Endothelial cell (in vitro differentiated cells): ENCODE measurements at places on chromosomes 6 and 20.

DNA sequence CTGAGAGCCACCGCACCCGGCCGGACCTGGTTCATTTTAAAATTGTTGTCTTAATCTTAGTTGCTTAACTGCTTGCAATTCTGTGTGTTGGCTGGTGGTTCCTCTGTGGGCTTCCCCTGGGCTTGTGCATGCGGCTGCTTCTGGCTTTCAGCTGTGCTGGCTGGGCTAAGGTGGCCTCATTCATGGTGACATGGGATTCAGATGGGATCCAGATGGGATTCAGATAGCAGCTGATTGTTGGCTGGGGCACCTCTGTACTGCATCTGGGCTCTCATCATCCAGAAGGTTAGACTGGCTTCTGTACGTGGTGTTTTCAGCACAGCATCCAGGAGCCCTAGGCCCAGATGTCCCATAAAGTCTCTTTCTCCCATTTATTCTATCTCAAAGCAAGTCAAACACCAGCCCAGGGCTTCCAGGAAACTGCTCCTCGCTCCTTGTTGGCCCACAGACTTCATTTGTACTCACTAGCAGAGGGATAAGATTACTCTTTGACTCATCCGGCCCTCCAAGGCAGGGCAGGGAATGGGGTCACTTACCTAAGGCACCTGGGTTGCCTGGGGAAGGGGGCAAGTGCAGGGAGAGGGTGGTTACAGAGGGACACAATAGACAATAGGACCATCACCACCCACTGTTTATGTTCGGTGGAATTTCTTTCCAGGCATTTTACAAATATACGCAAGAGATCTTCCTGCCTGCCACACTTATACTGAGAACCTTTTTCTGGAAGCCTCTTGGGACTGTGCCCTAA is 10.2 kb upstream of the PEDS1 start:
- no peak for DNase-seq

- DNase-seq, result no peak
Observed at GRCh38 chr20:4549711-4550259, 171.9 kb upstream of the PRND start.

DNA sequence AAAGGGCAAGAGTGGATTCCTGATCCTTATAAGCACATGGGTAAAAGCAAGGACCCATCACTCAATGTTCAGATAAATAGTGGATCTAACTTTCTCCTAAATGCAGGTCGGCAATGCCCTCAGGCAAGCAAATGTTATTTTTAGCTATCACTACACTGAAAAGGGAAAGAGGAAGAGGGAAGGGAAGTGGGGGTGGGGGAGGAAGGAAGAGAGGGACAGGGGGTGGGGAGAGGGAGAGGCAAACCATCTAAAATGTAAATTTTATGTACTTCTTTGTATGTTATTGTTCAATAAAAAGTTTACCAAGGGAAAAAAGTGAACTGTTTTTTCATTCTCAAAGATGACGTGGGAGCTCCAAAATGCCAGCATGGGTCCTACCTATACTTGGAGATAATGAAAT is 44.2 kb downstream of the CHD6 start:
- no peak for DNase-seq

DNA sequence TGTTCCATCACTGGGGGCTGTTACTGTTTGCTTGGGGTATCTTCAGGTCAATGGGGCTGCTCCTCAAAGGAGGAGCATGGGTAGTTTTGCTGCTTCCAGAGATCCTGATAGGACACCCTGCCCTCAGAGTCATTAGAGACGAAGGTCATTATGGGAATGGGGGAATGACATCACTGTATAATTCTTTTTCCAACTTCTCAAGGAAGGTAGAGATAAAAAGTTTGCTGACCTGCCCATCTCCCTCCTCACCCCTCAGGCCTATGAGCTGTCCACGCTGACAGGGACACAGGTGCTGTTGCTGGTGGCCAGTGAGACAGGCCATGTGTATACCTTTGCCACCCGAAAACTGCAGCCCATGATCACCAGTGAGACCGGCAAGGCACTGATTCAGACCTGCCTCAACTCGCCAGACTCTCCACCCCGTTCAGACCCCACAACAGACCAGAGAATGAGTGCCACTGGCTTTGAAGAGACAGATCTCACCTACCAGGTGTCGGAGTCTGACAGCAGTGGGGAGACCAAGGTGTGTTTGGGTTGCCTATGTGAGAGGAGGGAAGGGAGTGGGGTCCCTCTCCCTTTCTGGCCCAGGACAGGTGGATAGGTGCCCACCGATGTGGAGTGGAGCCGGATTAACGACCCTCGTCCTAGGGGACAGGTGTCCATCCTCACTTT is 2.7 kb downstream of the SRF start:
- DNase-seq, result no peak

- DNase-seq, result no peak
Observed at GRCh38 chr6:36999751-37000125, 5.7 kb upstream of the FGD2 start.

DNA sequence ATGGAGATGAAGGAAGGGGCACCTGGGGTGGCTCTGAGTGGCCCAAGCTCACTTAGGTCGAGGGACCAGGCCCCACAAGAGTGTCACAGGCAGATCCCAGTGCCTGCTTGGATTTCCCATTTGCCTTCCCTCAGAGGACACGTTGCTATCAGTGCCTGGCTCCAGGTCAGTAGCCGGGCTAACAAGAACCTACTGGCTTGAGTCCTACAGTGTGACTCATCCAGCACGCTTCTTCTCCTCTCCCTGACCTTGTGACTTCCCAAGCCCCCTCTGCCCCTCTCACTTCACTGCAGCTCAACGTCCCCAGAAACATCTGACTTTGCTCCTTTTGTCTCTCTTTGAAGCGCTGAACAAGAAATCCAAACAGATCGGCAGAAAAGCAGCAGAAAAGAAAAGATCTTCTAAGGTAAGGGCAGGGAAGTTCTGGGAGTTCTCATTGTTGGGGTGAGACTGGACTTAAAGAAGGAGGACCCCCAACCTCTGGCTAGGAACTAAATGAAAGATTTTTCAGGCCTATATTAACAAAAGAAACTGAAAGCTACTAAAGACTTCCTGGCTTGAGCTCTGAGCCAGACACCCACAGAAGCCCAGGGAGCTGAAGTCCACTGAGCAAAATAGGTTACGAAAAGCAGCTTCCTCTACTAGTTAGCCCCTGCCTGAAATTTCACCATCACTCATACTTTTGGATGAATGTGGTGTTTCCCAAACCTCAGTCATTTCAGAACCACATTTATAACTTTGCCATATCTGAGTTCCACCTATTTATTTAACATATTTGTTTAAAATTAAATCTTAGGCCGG is 21.5 kb downstream of the ASIP start:
- no peak for DNase-seq

DNA sequence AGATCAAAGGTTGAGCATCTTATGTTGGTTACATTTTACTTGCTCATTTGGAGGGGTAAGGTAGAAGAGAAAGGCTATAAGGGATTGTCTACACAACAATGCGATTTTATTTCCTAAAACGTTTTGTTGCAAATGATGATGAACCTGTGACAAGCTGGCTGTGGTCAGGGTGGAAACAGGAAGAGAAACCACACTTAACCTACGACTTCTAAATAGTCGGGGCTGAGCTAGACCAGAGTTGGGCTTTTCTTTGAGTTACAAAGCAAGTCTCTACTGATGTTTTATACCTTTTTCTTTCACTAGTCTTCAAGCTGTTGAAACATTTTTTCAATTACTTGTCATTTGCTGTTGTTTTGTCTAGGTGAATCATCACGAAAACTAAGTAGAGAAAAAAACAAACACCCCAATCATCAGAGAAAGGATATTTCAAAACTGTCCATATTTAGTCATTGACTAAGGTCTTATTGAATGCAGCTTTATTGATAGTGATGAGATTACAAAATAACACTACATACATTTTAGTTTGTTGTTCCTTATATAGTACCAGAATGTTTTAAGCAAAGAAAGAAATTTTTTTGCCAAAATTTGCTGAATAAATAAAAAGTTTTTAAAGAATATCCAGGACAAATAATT is 18.0 kb downstream of the KLHL31 start:
- DNase-seq, result no peak

DNA sequence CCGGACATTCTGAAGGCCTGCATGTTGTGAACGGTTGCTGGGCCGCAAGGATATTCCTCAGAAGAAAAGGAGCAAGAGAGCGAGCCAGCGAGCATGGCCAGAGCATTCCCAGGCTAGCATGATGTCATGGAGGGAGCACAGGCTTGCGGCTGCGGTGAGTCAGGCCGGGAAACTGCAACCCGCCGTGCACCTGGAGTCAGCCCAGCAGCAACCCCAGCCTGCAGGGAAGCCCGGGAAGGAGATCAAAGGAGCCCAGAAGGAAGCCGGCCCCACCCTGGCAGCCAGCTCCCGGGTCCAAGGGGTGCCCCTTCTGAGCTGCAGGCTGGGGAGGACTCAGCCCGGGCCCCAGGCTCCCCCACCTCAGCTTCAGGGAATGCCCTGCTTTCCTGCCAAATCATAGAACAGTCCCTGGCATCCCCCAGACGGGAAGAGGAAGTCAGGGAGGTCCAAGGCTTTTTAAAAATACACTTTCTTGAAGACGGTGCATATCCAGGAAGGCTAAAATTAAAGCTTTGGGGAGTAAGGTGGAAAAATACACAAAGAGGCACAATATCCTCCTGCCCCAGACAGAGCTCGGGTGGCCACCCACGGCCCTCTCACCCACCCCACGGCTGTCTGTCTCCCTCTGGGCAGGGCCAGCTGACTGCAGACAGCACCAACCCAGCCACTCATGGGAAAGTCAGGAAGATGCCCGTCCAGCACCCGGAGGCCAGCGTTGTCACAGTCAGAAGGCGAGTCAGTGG is 53.7 kb downstream of the BMP7 start:
- DNase-seq, result peak; percentile 31

DNA sequence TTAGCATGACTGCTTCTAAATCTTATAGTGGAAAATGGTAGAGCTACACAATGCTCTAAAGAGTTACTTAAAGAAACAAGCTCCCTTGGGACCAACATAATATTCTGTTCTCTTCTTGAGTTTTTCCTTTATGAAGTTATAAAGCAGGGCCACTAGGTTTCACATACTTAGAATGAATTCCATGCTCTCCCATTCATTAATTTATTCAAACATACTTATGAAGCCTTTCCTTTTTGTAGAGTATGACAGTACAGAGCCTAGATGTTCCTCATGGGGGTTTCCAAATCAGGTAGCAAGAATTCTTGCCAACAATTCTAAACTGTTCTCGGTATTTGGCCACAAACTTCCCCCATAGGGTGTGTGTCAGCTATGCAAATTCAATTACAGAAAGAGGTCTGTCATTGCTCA is 20.6 kb upstream of the FABP7 start:
- no peak for DNase-seq

GRCh38 chr6:64217721-64218620 is 582.4 kb downstream of the PHF3 start:
- DNase-seq, result no peak

- DNase-seq, result no peak
Observed at GRCh38 chr6:162613310-162613709, 114.3 kb downstream of the PRKN start.

GRCh38 chr6:101399616-101400162 is 6.2 kb downstream of the GRIK2 start:
- DNase-seq, result peak; percentile 15

- DNase-seq, result no peak
Observed at GRCh38 chr6:133418108-133418507, 177.0 kb downstream of the EYA4 start.

DNA sequence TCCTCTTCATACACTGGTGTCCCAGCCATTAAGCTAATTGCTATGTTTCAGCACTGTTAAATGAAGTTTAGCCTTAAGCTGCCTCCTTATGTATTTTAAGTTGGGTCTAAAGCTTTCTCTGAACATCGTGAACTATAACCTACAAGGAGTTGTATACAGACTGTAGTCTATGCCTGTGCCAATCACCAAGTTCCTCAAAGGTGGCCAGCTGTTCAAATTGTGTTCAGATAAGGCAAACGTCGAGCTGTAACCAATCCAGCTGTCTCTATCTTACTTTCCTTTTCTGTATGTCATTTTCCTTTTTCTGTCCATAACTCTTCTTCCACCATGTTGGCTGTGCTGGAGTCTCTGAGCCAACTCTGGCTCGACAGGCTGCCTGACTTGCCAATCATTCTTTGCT is 199.6 kb downstream of the OGFRL1 start:
- no peak for DNase-seq

- no peak for DNase-seq
Observed at GRCh38 chr6:159008656-159009288, 8.8 kb upstream of the RSPH3 start.

- peak; percentile 11 for DNase-seq
Observed at GRCh38 chr6:82006027-82006738, 241.4 kb downstream of the IBTK start.

- no peak for DNase-seq
Observed at GRCh38 chr6:17485181-17485580, 91.8 kb downstream of the CAP2 start.

GRCh38 chr6:152240436-152240835 is 396.7 kb downstream of the SYNE1 start:
- no peak for DNase-seq

GRCh38 chr6:111745186-111745585 is 128.1 kb downstream of the FYN start:
- no peak for DNase-seq

- DNase-seq, result no peak
Observed at GRCh38 chr20:62088258-62089127, 22.8 kb upstream of the TAF4 start.

GRCh38 chr6:131054392-131055250 is 8.4 kb downstream of the EPB41L2 start:
- DNase-seq, result no peak

GRCh38 chr6:161162722-161163121 is 111.1 kb downstream of the AGPAT4 start:
- no peak for DNase-seq

DNA sequence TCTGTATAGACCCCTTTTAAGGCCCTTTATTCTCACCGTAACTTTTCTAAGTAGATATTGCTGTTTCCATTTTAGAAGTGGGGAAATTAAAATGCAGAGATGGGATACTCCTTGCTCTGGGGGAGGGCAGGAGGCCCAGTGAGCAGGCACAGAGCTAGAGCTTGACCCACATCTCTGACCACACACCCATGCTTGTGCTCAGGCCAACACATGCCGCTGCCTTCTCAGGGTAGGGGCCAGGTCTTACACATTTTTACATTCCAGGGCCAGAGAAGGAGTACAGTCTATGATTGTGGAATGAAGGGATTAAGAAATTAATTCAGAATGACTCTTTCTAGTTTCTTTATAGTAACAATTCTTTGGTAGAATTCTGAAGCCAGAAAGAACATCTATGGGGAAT is 104.8 kb downstream of the SOBP start:
- DNase-seq, result no peak

DNA sequence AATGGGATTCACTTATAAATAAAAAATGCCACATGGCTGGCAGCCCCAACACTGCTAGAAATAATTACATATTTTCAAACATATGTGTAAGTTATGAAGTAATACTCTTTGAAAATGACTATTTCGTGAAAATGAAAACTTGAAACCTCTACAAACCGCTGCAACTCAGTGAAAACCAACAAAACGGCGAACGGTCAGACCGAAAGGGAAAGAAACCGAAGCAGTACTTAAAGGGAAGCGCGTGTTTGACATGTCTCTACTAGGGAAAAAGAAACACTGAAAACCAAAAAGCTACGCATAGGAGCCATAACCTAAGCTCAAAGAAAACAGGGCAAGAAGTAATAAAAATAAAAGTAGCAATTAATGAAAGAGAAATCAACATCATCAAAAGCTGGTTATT is 121.0 kb upstream of the GGTLC1 start:
- DNase-seq, result no peak
